Skin of body (tissue), 3 donors: ENCODE measurements at places on chromosomes 12 and 14. TPM values are rescaled to one million over a fixed set of nuclear protein-coding genes. Genes with fewer than 3 reads are reported as not detected.

DNA sequence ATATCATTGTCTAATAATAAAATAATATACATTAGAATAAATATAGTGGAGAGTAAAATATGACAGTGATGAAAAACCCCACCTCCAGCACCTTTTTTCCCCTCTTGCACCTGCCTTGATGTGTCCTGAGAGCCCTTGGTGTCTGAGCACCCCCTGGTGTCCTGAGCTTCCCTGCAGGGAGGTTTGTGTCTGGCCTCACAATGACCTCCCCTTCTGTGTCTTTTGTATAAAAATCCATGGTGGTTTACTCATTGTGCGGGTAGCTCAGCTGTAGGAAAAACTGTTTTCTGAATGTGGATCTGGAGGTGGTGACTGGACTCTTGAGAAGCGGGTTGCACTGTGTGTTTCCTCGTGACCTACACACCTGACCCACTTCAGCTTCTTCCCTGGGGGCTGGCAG, 636.9 kb downstream of the TMEM121 start:
- no peak for DNase-seq

Gene ESPL1
- 5.6 TPM for total RNA-seq

DNA sequence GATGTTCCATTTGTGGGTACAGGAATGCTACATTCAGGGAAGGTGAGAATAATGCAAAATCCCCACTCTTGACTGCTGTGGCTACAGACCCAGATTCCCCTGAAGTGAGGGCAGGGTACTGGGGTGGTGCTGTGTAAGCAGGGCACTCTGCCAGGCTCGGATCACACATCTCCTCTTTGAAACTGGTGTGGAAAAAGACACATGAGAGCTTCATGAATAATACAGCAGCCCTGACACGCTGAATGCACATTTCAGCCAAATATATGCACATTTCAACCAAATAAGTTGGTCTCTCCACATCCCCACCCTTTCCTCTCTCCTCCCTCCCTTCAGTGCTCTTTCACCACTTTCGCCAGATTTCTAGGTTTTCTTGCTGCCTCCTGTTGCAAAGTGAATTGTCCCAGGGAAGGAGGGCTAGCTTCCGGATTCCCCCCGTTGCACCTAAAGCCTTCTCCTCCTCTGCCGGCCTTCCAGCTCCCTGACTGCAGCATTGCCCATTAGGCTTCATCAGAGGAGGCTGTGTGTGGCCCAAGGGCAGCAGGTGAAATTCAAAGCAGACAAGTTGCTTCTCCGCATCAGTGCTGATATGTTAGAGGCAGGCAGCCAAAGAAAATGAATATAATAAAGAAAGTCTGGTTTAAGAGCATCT, 118.2 kb upstream of the TMCC3 start:
- no peak for DNase-seq

DNA sequence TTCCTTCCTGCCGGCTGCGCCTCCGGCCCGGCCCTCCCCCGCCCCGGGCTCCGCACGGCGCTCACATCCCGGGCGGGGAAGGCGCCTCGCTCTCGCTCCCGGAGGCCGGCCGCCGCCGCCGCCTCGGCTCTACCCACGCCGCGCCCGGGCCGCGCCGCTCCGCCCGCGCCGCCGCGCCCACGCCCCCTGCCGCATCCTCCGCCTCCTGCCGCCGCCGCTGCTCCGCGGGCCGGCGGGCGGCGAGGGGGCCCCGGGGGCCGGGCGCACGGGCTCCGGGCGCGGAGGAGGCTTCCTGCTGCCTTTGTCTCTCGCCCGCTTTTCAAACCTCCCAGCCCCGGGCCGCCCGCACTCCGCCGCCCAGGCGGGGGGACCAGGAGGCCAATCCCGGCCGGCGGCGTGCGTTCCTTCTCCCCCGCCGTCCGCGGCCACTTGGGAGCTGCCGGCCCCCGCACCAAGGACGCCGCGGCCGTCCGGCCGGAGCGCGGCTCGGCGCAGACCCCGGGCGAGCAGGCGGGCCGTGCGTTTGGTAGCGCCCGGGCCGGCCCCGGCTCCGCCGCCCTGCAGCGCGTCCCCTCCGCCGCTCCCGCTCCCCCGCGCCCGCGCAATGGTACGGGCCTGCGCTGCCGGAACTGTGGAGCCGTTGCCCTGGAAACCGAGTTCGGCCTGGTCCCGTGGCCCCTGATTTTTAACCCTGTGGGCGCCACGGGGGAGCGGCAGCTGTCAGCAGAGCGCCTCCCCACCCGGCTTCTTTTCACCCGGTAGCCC, at the start of gene FBXL14:
TSS of gene FBXL14 (minus strand) at position 321 of the 765 bp plus-strand sequence. CDS start 515 bp downstream, outside the sequence.
- peak; percentile 81 for DNase-seq

GRCh38 chr14:66404051-66404545, 82.1 kb upstream of the CCDC196 start:
- DNase-seq: no peak

Gene CTSG
- total RNA-seq: 31.1 TPM

GRCh38 chr14:93113678-93114067, 2.1 kb downstream of the ITPK1 start:
- no peak for DNase-seq

Gene KRT3
- 0.10 TPM for total RNA-seq

DNA sequence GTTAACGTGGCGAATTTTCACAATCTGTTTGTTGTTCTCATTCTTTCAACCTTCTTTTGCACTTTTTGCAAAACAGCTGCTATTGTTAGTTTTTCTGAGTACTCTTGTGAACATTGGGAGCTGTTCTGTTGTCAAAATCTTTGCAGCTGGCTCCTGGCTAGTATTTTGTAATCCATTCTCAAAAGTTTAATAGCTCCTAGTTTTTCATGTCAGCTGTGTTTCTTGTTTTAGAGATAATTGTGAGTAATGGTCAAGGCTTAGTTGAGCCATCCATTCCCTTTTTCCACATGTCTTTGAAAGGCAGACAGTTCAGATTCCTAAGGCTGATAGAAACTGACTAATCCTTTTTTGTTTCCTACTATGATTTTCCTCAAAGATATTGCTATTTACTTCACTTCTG, 39.1 kb upstream of the CRADD start:
- DNase-seq: no peak

DNA sequence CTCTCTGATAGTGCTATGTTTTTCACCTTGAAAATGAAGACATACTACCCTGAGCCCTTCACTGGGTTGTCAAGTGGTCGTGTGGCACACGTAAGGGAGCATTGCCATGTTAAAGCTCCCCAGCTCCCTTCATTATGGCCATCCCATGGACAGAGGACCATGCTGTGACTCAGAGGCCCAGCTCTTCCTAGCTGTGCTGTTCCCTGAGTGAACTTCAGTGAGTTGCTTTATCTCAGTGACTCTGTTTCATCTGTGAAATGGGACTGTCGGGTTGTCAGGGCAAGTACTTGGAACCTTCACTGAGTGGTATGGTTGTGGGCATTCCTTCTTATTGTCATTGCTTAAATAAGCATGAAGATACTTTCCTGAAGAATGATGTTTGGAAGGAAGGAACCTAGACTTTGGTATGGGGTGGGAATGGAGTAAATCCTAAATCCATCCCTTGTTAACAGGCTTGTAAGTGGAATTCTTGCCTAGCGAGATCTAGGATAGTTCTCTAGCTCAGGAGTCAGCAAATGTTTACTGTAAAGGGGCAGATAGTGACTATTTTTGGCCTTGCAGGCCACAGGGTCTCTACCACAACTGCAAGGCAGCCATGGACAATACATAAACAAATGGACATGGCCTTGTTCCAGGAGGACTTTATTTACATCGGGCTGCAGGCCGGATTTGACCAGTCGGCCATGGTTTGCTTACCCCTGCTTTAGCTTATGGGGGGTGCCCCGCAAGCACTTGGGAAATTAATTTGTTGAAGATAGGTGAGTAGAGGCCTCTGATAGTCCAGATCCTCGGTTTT, 283.5 kb downstream of the ZFP36L1 start:
- no peak for DNase-seq
